Stomach (tissue), 19 donors: ENCODE measurements at places on chromosomes 12 and 14. TPM values are rescaled to one million over a fixed set of nuclear protein-coding genes. Genes with fewer than 3 reads are reported as not detected.

TMTC1 gene
- 69.4 TPM for total RNA-seq

TCL1B gene
- not detected for total RNA-seq

NRL gene
- total RNA-seq, result 69.2 TPM

LALBA gene
- total RNA-seq, result not detected

PDZRN4 gene
- total RNA-seq, result 14.5 TPM

SSTR1 gene
- total RNA-seq, result 1.2 TPM

HHIPL1 gene
- total RNA-seq, result 0.45 TPM

MORN3 gene
- total RNA-seq, result not detected

EGLN3 gene
- 27.7 TPM for total RNA-seq

WDR20 gene
- total RNA-seq, result 25.5 TPM

P2RX2 gene
- not detected for total RNA-seq
